Thymus (tissue), 14 donors: ENCODE measurements at places on chromosomes 2 and 18.

- peaks cover 16% of the 10 kb centered on the region for H3K4me1 ChIP-seq
- no peak overlapping the region for H3K27ac ChIP-seq
- H3K36me3 ChIP-seq, result peaks cover 13% of the 10 kb centered on the region
- no peak overlapping the region for H3K4me3 ChIP-seq
- DNase-seq, result no peak
Observed at GRCh38 chr2:105813405-105813804, 68.7 kb downstream of the NCK2 start.

DNA sequence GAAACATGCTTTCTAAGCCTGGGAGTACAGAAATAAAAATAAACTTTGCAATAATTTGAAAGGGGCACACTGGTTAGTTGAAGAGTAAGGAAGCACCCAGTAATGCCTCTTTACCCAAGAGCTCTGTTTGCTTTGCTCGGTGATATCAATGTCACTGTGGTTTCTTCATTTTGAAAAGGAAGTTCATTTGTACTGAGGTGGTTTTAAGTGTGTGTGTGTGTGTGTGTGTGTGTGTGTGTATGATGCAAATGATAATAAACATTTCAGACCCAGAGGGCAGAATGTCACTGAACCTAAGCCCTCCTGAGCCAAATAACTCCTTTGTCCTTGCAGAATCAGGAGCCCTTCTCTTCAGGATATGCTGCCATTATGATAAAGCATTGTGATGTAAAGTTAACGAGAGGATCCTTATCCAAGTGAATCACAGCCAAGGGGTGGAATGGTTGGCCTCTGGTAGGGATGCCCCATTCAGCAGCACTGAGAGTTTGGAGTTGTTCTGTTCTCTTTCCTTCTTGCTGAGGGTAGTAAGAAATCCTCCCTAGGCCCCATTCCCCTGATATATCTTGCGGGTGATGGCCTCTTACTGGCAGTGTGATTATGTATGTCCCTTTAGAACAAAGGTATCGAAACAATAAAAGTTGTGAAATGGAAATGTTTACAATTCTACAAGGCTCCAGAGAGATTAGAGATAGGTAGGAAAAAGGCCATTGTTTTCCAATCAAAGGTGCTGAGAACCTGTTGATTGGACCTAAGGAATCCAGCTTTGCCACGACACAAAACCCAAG lies 7.6 kb downstream of the ITGA6 start:
- H3K36me3 ChIP-seq, result no peaks in the 10 kb centered on the region
- H3K27me3 ChIP-seq, result no peaks in the 10 kb centered on the region
- DNase-seq, result no peak
- H3K27ac ChIP-seq, result no peak overlapping the region

DNA sequence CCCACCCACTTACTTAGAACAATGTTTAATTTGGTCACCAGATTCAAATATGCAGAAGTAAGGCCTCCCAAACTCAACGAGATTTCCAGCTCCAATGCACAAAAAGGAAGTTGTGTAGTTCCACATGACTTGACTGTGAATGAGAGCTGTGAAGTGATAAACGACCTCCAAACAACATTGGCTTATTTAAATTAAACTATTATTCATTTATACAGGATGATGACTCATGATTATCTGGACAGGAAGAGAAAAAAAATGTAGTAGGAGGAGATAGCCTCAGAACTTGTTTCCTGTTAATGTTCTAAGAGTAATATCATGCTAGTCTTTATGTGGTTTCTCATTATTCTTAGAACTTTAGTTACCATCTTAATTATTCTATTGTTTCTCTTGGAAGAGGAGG lies 237.3 kb downstream of the C1D start:
- H3K4me1 ChIP-seq, result no peaks in the 10 kb centered on the region
- no peak overlapping the region for H3K27ac ChIP-seq
- DNase-seq, result no peak
- no peak overlapping the region for H3K4me3 ChIP-seq
- H3K27me3 ChIP-seq, result no peaks in the 10 kb centered on the region

DNA sequence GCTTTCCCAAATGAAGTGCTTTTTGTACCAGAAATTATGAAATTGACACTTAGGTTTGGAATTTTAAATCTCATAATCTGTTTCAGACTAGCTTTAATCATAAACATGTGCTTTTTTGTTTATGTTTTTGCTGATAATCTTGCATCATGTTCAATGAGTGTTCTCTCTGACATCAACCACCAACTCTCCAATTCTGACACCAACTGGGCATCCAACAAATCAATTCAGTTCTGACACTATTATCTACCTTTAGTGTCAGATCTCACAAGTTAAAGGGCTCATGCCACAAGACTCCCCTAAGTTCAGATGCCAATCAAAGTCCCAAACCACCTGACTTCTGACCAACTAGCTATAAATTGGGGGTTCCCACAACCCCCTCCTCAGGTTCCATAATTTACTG lies 19.6 kb downstream of the PELI1 start:
- no peak for DNase-seq
- no peaks in the 10 kb centered on the region for H3K27me3 ChIP-seq
- no peak overlapping the region for H3K4me3 ChIP-seq
- H3K27ac ChIP-seq, result no peak overlapping the region

GRCh38 chr2:123045713-123046112 lies 979.4 kb upstream of the CNTNAP5 start:
- no peak overlapping the region for H3K4me3 ChIP-seq
- H3K4me1 ChIP-seq, result no peaks in the 10 kb centered on the region
- H3K36me3 ChIP-seq, result no peaks in the 10 kb centered on the region
- H3K27me3 ChIP-seq, result no peaks in the 10 kb centered on the region
- DNase-seq, result no peak

- no peaks in the 10 kb centered on the region for H3K27me3 ChIP-seq
- no peaks in the 10 kb centered on the region for H3K4me1 ChIP-seq
- H3K4me3 ChIP-seq, result no peak overlapping the region
- H3K36me3 ChIP-seq, result no peaks in the 10 kb centered on the region
- DNase-seq, result no peak
- no peak overlapping the region for H3K27ac ChIP-seq
Observed at GRCh38 chr18:65968239-65969004, 217.6 kb downstream of the CDH7 start.

- no peak overlapping the region for H3K27ac ChIP-seq
- no peaks in the 10 kb centered on the region for H3K36me3 ChIP-seq
- H3K4me3 ChIP-seq, result no peak overlapping the region
- DNase-seq, result no peak
- H3K27me3 ChIP-seq, result no peaks in the 10 kb centered on the region
- H3K4me1 ChIP-seq, result no peaks in the 10 kb centered on the region
Observed at GRCh38 chr2:150188177-150188576, 299.3 kb downstream of the RND3 start.

DNA sequence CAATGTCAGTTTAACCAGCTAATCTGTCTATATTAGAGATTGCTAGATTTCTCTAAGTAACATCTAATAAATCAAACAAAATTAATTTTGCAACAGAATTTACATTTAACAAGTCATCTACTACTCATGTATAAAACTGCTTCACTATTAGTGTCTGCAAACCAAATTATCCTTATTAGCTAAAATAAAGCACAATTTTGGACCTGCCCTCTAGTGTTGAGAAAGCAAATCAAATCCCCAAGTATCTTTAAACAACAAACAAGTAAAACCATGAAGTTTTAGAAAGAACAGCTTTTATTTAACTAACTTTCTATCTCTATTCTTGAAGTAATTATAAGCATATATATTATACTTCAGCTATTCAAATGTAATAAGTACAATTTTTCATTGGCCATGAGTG lies 113.1 kb upstream of the SP3 start:
- no peaks in the 10 kb centered on the region for H3K4me1 ChIP-seq
- no peaks in the 10 kb centered on the region for H3K36me3 ChIP-seq
- no peak overlapping the region for H3K4me3 ChIP-seq
- H3K27me3 ChIP-seq, result no peaks in the 10 kb centered on the region
